NCI-H774 (cell line): ENCODE measurements at places on chromosomes 5 and 9.

DNA sequence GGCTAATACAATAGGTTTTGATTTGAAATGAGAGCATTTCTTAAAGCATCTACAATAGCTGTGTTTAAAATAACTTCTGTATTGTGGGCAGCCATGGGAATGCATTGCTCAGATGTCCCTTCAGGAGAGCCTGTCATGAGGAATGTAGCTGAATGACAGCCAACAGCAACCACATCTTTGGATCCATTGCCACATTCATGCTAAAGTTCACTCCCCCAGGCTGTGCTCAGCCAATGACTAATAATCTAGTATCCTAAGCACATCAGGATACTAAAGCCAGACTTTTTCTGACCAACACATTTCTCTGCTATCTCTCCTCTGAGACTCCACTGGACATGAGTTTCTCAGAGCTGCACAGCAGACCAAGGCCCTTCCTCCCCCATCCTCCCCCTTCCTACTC is 45.5 kb downstream of the HTR1A start:
- DNase-seq = no peak

GRCh38 chr5:89703817-89704216 is 705.7 kb downstream of the CETN3 start:
- no peak for DNase-seq

DNA sequence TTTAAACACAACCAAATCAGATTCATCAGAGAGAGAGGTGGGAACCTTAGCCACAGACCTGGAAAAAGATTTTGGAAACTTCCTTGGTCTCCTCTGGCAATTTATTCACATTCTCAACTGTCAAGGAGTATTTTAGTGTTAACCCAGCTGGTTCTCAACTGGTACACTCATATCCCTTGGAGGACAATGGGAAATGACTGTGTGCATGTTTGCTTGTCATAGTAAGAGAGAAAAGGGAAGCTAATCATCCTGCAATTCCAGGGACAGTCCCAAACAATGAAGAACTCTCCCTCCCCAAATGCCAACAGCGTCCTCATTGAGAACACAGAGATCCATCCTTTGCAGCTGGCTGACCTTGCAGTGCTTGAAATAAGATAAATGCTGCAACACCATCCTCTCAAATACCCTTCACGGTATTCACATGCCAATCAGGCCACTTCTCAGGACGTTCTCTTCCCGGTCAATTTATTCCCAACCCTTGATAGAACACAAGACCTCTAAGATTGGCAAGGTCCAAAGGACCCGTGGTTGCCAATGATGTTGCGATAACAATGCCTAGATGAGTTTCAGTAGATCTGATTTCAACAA is 75.5 kb downstream of the EPB41L4B start:
- no peak for DNase-seq

GRCh38 chr9:78725503-78725902 is 428.6 kb downstream of the PSAT1 start:
- no peak for DNase-seq

- no peak for DNase-seq
These were observed 167.6 kb downstream of the YIPF5 start for GRCh38 chr5:144002876-144003275.

DNA sequence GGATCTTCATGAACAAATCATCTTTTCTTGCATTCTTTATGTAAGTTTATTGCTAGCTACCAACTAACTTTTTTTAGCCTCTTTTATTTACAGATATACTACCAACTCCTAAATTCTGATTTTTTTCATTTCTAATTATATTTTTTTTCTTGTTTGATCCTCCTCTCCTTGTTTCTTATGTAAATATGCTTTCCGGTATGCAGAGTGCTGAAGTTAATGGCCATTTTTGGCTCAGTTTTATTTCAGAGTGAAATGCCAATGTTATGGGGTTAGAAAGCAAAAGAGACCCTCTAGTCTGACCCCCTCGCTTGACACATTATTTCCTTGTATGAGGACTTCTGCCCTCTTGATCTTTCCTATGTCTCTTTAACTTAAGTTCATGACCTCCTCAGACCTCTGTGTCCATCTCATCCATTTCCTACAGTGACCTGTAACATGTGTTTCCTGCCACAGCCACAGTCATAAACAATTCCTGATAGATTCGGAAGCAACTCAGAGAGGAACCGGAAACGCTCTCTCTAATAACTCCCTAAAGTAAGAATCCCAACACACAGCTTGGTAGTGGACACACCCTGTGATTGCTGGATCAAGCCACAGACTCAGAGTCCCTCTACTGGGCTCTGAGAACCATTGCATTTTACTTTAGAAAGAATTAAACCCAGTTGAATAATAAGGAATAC is 42.9 kb upstream of the AFAP1L1 start:
- DNase-seq = no peak

DNA sequence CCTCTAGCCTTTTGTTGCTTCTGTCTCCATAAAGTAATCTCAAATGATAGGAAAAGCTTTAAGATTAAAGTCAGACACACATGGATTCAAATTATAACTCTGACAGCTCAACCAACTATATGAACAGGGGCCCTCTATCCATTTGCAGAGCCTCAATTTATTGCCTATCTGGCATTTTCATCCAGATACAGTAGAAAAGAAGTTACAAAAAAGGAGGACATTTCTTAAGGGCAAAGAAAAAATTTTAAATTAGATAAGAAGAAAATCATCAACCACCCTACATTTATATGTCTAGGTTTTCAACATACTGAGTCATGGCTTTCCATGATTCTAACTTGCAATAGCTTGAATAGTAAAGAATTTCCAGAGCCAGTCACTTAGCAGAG is 567.2 kb downstream of the CAAP1 start:
- DNase-seq = no peak

DNA sequence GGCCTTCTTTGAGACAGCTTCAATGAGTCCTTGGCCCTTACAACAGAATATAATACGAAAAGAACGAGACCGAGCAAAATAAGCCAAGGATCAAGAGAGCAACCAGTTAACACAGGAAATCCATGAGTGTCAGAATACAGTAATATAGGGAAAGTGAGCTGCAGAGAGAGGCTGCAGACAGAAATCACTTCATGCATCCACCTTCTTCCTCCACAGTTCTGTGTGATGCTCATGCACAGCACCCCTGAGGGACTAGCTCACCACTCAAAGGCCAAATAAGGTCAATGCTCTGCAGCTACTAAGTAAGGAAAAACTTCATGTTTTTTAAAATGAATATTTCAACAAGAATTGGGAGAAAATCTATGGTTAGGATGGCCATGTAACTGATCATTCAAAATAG is 257.1 kb downstream of the MCTP1 start:
- DNase-seq = no peak

GRCh38 chr9:99266255-99267023 is 44.4 kb downstream of the SEC61B start:
- peak; percentile 64 for DNase-seq

- DNase-seq = no peak
These were observed 153.9 kb upstream of the IER5L start for GRCh38 chr9:129331772-129332500.

DNA sequence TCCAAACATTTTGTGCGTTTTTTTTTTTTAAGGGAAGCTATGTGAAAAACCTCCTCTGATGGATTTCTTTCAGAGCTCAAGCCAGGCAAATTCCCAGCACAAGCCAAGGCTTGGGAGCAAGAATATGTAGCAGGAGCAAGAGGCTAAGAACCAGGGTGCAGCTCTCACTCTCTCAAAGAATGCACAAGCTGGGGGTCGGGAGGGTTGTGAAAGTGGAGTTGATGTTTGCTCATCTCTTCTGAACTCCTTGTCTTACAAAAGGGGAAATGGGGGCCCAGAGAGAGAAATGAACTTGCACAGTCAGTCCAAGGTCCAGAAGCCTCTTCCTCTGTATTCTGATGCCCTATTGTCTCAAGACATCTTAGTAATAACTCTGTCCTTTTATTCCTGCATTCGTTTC is 7.7 kb upstream of the TRAF1 start:
- DNase-seq = no peak

GRCh38 chr5:1009359-1010180 is 968 bp downstream of the NKD2 start:
- no peak for DNase-seq

- no peak for DNase-seq
These were observed 33.4 kb upstream of the BARHL1 start for GRCh38 chr9:132548751-132549640.

GRCh38 chr9:37727013-37727412 is 26.6 kb upstream of the TRMT10B start:
- DNase-seq = no peak

DNA sequence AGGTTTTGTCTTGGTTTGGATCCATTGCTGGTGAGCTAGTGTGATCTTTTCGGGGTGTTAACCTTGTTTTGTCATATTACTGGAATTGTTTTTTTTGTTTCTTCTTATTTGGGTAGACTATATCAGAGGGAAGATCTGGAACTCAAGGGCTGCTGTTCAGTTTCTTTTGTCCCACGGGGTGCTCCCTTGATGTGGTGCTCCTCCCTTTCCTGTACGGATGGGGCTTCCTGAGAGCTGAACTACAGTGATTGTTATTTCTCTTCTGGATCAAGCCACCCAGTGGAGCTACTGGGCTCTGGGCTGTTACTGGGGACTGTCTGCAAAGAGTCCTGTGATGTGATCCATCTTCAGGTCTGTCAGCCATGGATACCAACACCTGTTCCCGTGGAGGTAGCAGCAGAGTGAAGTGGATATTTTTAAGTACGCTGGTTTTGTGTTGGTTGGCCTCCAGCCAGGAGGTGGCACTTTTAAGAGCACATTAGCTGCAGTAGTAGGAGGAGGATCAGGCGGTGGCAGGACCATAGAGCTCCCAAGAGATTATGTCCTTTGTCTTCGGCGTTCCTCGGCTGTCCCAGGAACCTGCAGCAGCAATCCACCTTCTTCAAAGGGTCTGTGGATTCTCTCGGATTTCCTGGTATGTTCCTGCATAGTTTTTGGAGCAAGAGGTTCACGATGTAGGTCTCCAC is 27.2 kb downstream of the SCAMP1 start:
- peak; percentile 52 for DNase-seq

- no peak for DNase-seq
These were observed 50.0 kb downstream of the PIP5K1B start for GRCh38 chr9:68755051-68755450.

DNA sequence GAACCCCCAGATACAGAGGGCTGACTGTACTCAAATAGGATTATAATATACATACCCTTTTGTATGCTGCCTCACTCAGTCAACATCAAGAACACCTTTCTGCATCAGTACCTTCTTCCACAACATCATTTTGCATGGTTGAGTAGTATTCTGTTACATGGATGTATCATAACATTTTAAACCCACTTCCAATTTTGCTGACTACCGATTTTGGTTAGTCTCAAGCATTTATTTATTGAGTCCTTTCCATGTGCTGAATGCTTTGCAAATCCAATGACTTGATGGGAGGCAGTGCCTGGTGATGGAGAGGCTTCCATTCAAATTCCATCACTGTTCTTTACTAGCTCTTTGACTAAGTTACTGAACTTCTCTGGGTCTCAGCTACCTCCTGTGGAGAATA is 182.0 kb upstream of the KLF4 start:
- DNase-seq = no peak

GRCh38 chr5:54360089-54360488 is 49.7 kb upstream of the ARL15 start:
- no peak for DNase-seq

GRCh38 chr9:106799152-106799551 is 63.8 kb upstream of the ZNF462 start:
- no peak for DNase-seq

- no peak for DNase-seq
These were observed 36.4 kb downstream of the PWWP2A start for GRCh38 chr5:160082614-160083500.

DNA sequence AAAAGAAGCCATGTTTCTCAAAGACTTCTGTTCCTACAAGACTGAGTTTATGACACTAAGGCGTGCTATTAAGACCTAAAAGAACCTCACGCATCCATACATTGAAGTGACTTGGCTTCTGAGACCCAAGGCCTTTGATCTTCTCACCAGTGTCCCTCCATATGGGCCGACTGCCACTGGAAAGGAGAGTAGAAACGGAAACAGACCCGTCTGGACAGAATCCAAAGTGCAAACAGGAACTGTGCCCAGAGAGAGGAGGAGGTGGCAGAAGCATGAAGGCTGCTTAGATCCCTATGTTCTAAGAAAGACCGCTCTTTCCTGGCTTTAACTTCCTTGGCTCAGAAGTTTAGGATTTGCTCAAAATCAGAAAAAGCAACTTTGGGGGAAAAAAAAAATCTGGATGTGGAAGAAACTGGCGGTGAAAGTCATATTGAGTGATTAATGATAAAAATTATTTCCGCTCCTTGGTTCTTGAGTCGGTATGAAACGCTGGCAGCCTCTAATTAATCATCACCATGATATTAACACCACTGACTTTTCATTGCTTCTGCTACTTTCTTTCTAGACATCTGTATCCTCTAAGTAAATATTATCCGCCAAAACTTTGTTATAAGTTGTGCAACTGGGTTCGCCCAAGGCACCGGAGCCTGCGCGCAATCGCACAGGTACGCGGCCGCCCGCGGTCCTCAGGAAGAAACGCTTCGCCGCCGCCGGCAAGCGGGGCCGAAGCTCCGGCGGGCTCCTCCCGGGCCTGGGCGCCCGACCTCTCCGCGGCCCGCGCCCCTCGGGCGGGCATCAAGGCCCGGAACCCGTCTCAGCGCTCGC is 726 bp downstream of the DAP start:
- peak; percentile 70 for DNase-seq

DNA sequence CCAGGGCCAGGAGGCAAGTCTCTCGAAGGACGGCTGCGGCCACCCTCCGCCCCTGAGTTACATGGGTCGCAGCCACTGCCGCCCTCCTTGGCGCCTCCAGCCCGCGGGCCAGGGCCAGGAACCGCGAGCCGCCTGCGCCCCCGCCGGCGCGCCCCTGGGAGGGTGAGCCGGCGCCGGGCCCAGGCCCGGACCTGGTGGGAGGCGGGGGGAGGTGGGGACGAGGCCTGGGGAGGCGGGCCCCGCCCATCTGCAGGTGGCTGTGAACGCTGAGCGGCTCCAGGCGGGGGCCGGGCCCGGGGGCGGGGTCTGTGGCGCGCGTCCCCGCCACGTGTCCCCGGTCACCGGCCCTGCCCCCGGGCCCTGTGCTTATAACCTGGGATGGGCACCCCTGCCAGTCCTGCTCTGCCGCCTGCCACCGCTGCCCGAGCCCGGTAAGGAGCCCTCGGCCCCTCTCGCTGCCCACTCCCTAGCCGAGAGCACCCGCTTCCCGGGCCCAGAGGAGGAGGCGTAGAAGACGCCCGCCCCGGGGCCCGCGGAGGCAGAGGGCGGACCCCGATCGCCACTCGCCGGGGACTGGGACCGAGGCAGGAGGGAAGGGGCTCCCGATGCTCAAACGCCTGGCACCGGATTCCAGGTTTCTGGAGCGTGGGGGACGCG is at the start of gene ASS1:
ASS1 (plus strand) TSS at position 397 of the 657 bp plus-strand sequence. CDS start 7,268 bp downstream, outside the sequence.
- DNase-seq = peak; percentile 78

- no peak for DNase-seq
These were observed 117.9 kb downstream of the ANXA1 start for GRCh38 chr9:73269430-73270101.

GRCh38 chr9:90927496-90927895 is 125.9 kb downstream of the SYK start:
- no peak for DNase-seq
